ENCODE measurements at places on chromosomes 2 and 18.

DNA sequence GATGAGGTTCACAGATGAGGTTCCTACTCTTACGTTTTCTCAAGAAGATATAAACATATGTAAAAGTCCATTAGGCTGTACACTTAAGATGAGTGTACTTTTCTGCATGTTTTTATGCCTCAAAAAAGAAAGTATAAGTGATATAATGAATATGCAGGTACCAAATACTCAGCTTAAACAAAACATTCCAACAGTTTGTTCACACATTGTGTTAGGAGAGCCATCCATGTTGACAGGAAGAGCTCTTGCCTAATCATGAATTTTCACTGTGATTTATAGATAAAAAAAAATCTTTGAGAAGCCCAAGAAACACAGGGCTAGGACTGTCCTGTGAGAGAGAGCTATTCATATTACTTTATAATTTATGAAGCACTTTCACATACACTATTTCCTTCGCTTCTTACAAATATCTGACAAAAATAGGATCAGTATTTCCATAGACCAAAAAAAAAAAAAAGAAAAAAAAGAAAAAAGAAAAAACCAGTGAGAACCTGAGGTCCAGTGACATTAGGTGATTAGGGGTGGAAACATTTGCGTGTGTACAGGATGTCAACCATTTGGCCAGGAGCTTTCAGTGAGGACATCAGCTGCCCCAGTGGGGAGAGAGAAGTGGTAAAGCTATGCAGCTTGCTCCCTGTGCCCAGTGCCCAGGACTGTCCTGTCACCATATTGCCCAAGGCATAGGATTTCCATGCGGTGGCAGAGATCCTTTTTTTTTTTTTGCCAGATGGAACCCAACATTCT, 38.7 kb downstream of the BUB1 start:
- DNase-seq: no peak

DNA sequence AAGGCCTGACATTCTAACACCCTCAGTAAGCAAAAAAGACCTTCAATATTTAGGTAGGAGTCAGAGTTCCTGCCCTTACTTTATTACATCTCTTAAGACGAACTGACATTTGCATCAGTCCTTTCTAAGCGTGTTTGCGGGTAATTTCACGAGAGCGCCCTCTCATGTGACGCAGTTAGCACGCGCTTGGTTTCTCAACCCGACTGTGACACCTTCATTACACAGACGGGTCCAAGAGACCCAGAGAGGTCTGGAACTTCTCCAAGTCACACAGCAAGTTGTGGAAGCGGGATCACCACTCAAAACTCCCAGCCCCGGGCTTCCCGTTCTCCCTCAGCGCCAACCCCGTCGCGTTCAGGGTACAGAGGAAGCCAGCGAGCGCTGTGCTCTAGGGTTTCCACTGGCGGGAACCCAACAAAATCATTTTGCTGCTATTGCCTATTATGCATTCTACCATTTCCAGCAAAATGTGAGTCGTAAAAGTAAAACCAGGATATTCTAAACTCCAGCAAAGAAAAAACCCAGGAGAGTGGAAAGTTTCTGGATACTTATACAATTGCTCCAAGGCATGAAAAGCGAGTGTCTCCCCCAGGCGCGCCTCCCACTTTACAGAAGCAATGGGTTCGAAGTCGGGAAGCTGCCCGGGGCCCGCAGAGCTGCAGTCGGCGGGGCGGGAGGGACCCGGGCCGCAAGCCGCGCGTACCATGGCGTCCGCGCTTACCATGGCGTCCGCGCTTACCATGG, 601 bp downstream of the ENOSF1 start:
- DNase-seq: peak; percentile 33

- no peak for DNase-seq
Measured at GRCh38 chr2:208329485-208329884, 63.4 kb downstream of the PIKFYVE start.

GRCh38 chr18:31386741-31387140, 10.2 kb downstream of the DSG4 start:
- DNase-seq: no peak

DNA sequence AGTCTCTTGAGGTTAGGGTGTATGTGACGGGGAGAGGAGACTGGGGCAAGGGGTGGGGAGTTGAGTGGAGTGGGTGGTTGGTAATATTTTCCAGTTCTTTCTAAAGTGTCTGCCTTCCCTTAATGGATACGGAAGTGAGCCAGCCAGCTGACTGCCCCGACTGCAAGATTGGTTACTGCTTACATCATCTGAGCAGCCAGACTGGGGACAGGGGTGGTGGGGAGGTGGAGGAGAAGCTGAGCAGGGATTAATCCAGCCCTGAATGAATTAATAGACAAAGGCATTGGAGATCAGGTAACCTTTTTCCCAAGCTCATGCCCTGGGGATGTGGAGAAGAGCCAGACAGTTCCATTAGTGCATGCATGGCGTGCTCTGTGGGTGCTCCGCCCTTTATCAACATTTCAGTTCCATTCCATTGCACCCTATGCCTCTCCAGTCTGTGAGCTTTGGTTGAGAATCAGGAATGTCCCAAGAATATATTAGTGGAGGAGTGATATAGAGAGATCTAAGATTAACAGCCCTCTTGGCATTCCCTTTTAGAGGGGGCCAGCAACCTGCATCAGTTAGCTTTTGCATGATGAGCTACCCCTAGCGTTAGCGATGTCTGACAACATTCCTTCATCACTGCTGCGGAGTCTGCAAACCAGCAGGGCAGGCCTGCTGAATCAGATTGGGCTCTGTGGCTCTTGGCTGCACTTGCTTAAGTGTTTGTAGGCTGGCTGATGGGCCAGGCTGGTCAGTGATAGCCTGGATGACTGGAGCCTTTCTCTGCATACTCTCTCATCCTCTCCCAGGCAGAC, 67.4 kb downstream of the TNP1 start:
- peak; percentile 82 for DNase-seq

DNA sequence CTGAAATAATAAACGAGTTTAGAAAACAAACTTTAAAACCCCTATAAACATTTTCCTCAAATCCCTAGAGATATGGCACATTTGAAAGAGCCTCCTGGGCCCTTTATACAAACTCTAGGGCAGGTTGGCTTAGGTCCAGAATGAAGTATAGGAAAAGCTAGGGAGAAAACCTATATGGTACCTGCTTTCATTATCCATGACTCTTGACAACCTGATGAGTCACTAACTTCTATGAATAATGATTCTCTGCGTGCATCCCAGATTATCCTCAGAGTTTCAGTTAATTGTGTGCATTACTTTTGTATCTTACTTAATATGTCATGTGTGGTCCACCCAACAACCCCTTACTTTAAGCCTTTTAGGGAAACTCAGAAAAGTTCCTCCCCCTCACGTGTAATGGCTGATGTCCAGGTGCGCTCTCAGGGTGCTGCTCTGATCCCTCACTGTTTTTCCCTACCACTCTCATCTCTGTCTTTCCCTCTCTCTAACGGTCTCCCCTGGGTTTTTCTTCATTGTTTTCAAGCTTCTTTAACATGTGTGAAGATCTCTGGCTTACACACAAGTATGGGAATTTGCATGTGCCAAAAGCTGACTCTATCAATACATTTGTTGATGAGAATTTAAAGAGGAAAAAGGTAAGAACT, 78.5 kb downstream of the LRP1B start:
- DNase-seq: no peak

DNA sequence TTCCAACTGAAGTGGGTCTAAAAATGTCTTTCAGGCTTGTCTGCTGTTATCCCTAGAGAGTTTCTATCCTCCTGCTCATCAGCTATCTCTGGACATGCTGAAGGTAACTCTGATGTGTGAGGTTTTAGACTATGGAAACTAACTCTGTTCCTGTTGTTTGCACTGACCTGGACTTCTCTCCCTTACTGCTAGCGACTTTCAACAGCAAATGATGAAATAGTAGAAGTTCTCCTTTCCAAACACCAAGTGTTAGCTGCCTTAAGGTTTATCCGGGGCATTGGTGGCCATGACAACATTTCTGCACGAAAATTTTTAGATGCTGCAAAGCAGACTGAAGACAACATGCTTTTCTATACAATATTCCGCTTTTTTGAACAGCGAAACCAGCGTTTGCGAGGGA, 26.9 kb downstream of the RMC1 start:
- DNase-seq: no peak

DNA sequence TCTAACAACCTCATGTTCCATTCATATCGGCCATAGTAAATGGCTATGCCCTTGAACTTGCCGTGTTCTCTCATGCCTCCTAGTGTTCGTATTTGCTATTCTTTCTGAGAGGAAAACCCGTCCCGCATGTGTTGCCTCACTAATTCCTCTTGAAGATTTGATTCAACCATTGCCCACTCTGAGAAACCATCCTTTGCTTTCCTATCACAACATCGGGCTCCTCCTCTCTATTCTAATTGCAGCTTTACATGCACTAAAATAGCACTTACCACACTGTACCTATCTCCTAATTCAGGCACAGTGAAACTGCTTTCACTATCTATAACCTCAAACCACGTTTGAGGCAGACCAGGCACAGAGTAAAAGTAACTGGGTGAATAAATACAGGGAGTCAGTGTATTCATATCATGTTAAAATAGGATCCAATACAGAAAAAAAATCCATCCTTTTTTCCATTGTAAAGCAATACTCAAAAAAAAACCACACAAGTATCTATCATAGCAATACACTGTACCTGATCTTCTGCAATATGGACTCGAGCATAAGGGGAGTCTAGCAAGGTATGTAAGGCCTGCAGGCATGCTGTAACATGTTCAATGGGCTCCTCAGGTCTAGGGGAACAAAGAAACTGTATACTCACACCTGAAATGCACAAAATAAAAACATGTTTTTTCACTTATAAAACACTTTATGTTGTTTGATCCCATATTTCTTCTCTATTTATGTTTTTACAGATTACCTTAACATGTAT, 39.0 kb upstream of the STRN start:
- no peak for DNase-seq

DNA sequence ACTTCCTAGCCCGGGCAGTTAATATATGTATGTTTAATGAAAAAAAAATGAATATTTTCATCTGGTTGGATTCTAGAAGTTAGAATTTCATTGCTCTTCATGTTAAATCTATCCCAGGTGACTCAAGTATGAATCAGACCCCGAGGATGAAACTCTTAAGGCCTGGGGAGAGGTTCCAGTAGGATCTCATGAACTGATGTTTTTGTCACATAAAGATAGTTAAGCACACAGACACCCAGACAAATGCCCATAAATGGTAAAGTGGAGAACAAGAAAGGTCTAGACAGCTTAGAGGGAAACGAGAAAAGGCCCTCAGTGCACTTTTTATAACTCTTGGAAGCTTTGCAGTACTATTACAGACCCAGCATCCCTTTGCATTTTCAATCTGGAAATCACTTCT, 114.1 kb downstream of the RIF1 start:
- DNase-seq: no peak

DNA sequence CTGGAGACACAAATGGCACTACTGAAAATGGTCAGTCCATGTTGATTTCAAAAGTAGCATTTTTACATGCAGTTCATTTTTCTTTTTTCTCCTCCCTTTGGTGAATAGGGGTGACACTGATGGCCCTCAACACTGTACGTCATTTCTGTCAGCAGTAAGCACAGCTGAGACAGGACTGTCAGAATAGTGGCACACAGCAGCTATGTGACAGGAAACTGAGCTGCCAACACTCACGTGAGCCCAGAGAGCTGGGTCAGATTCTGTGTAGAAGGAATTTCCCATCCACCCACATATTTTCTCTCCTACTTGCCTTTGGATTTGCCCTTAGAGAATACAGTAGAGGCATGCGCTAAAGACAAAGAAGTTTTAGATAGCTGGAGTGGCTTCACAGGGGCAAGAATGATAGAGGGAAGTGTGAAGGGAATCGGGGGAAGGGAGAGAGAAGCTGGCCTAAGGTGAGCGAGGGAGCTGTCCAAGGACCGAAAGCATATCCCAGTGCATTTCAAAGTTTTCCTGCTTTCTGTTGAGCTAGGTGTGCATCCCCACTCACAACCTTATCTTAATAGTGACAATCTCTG, 476.6 kb downstream of the CNTNAP5 start:
- no peak for DNase-seq

GRCh38 chr18:63869851-63870250, 17.7 kb upstream of the SERPINB2 start:
- no peak for DNase-seq

GRCh38 chr2:215260097-215260677, 51.7 kb upstream of the ATIC start:
- DNase-seq: no peak

- DNase-seq: no peak
Measured at GRCh38 chr18:51941999-51942398, 398.0 kb upstream of the DCC start.

GRCh38 chr2:72994991-72995380, 76.5 kb downstream of the SFXN5 start:
- no peak for DNase-seq

GRCh38 chr2:172216477-172216876, 113.8 kb upstream of the DLX2 start:
- no peak for DNase-seq

GRCh38 chr2:64300066-64300465, 153.9 kb upstream of the LGALSL start:
- no peak for DNase-seq

- no peak for DNase-seq
Measured at GRCh38 chr2:15968280-15969178, 28.2 kb downstream of the MYCN start.

DNA sequence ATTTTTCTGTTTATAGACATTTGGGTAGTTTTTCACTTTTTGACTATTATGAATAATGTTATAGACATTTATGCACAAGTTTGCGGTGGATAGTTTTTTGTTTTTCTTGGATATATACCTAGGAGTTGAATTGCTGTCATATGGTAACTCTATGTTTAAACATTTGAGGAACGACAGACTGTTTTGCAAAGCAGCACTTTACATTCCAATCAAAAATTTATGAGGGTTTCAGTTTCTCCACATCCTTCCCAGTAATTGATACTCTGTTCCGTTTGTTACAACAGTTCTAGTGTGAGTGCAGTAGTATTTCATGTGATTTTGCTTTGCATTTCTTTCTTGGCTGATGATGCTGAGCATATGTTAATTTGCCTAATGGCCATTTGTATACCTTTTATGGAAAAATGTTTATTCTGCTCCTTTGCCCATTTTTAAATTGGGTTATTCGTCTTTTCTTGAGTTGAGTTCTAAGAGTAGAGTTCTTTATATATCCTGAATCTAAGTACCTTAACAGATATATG, 617.3 kb upstream of the LRATD1 start:
- DNase-seq: peak; percentile 54

DNA sequence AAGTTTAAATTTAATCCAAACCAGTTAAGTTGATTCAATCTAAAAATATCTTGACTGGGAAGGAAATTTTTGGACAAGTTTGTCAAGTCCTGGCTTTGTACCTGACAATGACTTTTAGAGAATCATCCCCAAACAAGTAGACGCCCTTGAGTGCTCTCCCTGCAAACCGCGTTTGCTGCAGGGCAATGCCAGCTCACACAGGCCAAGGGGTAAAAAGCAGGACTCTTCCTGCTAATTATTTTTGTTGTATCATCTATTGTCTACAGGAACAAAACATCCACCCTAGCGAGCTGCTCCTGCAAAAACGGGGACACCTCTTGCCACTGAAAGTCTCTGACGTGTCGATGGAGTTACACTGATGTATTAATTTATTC, 10.9 kb downstream of the ID2 start:
- DNase-seq: no peak
